Sigmoid colon (tissue), 7 donors: ENCODE measurements at places on chromosomes 5 and 9.

- H3K4me3 ChIP-seq, result peak overlapping the region; percentile 89
- peaks cover 48% of the 10 kb centered on the region for H3K4me1 ChIP-seq
- no peaks in the 10 kb centered on the region for H3K36me3 ChIP-seq
- no peaks in the 10 kb centered on the region for H3K27me3 ChIP-seq
- peak overlapping the region; percentile 98 for H3K27ac ChIP-seq
- DNase-seq, result peak; percentile 88
Measured at GRCh38 chr9:2017331-2018161, 2.4 kb downstream of the SMARCA2 start.

GRCh38 chr9:82736126-82736525, 326.8 kb downstream of the RASEF start:
- DNase-seq, result no peak
- no peak overlapping the region for H3K4me3 ChIP-seq

DNA sequence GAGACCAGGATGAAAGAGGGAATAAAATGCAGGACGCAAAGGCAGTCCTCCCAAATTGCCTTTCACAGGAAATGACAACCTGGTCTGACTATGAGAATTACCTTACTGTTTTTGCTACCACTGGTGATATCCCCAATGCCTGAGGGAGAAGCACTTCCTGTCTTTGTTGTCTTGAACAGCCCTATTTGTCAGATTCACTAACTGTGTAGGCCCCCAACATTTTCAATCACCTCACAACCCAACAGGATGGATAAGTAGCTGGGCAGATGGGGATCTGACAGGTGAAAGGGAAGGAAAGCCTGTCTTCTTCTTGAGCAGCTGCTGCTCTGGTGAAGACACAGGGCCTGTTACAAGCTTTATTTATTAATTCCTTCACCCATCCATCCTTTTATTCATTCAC, 9.7 kb downstream of the ESM1 start:
- no peaks in the 10 kb centered on the region for H3K36me3 ChIP-seq
- no peaks in the 10 kb centered on the region for H3K4me1 ChIP-seq
- H3K27me3 ChIP-seq, result no peaks in the 10 kb centered on the region
- DNase-seq, result no peak
- no peak overlapping the region for H3K4me3 ChIP-seq
- no peak overlapping the region for H3K27ac ChIP-seq

DNA sequence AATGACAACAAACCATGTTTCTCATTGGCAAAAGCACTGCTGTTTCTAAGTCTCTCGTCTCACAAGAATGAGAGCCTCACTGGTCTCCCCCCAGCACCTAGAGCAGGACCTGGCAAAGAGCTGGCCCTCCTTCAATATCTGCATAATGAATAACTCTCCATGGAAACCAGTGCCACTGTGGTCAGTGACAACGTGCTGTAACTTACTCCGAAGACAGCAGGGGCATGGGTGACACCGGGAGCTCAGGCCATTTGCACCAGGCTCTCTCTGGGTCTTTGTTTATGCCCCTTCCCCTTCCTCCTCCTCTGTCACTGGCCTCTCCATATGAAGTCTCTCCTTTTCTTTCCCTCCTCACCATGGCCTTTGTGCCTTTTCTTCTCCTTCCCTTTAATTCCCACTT, 33.3 kb downstream of the TAS2R1 start:
- no peak overlapping the region for H3K4me3 ChIP-seq
- no peaks in the 10 kb centered on the region for H3K36me3 ChIP-seq
- no peaks in the 10 kb centered on the region for H3K27me3 ChIP-seq

GRCh38 chr5:1205255-1206180, 4.1 kb downstream of the SLC6A19 start:
- no peaks in the 10 kb centered on the region for H3K4me1 ChIP-seq
- no peak overlapping the region for H3K27ac ChIP-seq
- peaks cover 3% of the 10 kb centered on the region for H3K27me3 ChIP-seq
- H3K4me3 ChIP-seq, result no peak overlapping the region
- H3K36me3 ChIP-seq, result no peaks in the 10 kb centered on the region
- DNase-seq, result no peak

- H3K36me3 ChIP-seq, result no peaks in the 10 kb centered on the region
- no peaks in the 10 kb centered on the region for H3K4me1 ChIP-seq
- H3K27ac ChIP-seq, result no peak overlapping the region
- no peak for DNase-seq
- H3K4me3 ChIP-seq, result no peak overlapping the region
- H3K27me3 ChIP-seq, result no peaks in the 10 kb centered on the region
Measured at GRCh38 chr9:35954942-35955546, 2.9 kb downstream of the OR2S2 start.

DNA sequence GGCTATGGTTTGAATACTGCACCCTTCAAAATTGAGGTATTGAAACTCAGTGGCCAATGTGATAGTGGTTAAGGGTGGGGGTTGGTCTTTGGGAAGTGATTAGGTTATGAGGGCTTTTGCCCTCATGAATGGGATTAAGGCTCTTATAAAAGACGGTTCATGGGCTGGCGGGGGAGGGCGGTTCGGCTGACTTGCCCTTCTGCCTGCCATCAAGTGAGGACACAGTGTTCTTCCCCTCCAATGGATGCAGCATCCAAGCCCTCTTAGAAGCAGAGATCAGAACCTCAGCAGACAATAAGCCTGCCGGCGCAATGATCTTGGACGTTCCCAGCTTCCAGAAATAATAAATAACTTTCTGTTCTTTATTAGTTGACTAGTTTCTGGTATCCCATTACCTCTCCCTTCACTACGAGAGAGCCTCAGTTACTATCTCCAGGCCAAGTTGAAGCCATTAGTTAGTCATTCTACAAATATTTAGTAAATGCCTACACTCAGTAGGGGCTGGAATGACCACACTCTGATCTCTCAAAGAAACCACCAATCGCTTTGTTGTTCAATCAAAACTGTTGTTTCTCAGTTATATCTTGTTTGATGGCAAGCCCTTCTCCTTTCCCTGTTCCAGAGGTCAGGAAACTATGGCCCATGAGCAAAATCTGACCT, 219.3 kb downstream of the TSSK1B start:
- no peaks in the 10 kb centered on the region for H3K27me3 ChIP-seq
- no peak for DNase-seq
- H3K4me3 ChIP-seq, result no peak overlapping the region
- no peak overlapping the region for H3K27ac ChIP-seq

- H3K27me3 ChIP-seq, result no peaks in the 10 kb centered on the region
- H3K4me1 ChIP-seq, result no peaks in the 10 kb centered on the region
- no peak overlapping the region for H3K27ac ChIP-seq
- no peaks in the 10 kb centered on the region for H3K36me3 ChIP-seq
- no peak for DNase-seq
- no peak overlapping the region for H3K4me3 ChIP-seq
Measured at GRCh38 chr5:150206779-150207115, 16.9 kb downstream of the SLC6A7 start.

DNA sequence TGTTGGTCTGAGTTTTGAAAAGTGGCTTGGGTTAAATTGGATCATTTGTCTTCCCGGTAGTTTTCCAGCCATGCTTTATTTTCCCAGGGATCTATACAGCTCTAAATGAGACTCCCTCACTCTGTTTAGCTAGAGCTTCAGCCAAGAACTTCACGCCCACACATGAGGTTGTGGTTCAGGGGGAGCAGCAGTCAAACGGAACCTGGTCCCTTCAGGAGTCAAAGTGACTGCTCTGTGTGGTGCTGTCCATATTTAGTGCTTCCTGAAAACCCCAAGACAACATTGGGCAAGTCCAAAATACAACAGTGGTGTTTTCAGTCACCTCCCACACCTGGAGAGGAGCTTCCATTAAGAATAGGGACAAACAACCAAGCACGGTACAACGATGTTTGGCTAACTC, 90.5 kb downstream of the ANKH start:
- no peak for DNase-seq
- peaks cover 19% of the 10 kb centered on the region for H3K4me1 ChIP-seq
- H3K27ac ChIP-seq, result no peak overlapping the region
- H3K27me3 ChIP-seq, result no peaks in the 10 kb centered on the region
- H3K36me3 ChIP-seq, result no peaks in the 10 kb centered on the region

DNA sequence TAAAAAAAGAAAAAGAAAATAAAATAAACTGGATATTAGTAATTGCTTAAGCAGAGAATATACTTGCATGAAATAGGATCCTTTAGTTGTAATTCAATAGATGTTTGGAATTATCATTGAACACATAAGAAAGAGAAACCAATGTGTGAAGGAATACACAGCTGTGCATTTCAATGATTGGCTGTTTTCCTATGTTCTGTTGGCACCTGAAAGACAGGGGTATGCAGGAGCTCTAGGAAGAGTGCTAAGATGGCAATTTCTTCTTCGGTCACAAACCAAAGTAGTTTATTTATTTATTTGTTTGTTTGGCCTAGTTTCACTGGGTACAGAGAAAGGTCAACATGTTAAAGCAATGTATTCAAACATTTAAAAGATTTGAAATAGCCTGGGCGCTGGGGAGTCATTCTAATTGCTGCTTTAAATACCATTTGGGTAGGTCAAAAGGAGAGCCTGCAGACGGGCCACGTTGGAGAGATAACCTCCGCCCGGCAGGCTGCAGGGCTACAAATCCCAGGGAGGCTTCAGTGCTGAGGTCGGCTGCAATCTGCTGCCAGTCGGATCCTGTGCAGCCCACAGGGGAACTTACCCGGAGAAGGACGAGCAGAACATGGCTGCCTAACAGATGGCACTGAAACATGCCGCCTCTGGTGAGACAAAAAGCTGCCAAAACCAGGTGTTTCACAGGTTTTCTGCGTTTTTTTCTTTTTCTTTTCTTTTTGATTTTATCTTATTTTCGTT, 154.2 kb upstream of the TYRP1 start:
- no peaks in the 10 kb centered on the region for H3K27me3 ChIP-seq
- no peak overlapping the region for H3K4me3 ChIP-seq
- no peaks in the 10 kb centered on the region for H3K36me3 ChIP-seq
- DNase-seq, result no peak
- H3K27ac ChIP-seq, result no peak overlapping the region

- H3K27me3 ChIP-seq, result peaks cover 9% of the 10 kb centered on the region
- H3K36me3 ChIP-seq, result no peaks in the 10 kb centered on the region
- H3K4me3 ChIP-seq, result peak overlapping the region; percentile 29
- DNase-seq, result no peak
- H3K4me1 ChIP-seq, result peaks cover 23% of the 10 kb centered on the region
Measured at GRCh38 chr5:76083555-76084495, 642 bp downstream of the SV2C start.

DNA sequence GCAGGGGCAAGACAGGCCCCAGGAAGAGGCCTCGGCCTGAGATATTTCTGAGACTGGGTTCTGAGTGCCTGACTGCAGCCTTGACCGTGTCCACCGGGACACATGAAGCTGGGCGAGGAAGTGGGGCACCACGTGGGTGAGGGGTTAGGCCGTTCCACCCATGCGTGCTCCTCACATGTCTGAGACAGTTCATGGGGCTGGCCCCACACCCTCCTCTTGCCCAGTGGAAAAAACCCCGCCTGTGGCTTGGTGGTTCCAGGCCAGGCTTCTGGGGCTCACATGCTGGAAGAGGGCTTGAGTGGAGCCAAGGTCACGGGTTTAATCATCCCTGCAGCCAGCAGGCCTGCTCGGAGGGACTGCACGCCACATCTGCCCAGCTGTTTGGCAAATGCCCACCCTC, 11.4 kb downstream of the HMCN2 start:
- H3K36me3 ChIP-seq, result no peaks in the 10 kb centered on the region
- no peaks in the 10 kb centered on the region for H3K27me3 ChIP-seq
- no peaks in the 10 kb centered on the region for H3K4me1 ChIP-seq

DNA sequence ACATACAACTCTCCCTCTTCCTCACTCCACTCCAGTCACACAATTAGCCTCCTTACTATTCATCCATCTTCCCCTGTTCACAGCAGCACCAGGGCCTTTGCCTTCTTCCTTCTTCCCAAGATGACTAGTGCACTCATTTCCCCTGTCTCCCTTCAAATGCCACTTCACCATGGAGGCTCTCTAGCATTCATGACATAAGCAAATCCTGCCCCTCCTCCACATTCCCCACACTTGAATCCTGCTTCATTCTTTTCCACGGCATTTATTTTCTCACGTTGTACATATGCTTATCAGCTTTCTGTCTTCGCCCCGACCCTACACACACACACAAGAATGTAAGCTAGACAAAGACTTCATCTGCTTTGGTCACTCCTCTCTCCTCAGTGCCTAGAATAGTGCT, 133.3 kb downstream of the CDK5RAP2 start:
- no peak for DNase-seq
- H3K27me3 ChIP-seq, result no peaks in the 10 kb centered on the region
- no peak overlapping the region for H3K4me3 ChIP-seq
- H3K4me1 ChIP-seq, result peaks cover 10% of the 10 kb centered on the region

DNA sequence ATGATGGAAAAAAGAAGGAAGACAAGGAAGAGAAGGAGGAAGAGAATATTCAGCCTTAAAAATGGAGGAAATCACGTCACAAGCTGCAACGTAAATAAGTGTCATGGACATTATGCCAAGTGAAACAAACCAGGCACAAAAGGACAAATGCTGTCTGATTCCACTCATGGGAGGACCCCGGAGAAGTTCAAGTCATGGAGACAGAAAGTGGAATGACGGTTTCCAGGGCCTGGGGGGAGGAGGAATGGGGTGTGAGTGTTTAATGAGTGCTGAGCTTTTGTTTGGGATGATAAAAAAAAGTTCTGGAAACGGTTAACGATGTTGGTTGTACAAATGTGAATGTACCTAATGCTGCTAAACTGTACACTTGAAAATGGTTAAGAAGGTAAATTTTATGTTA, 439.5 kb downstream of the GADD45G start:
- H3K4me1 ChIP-seq, result no peaks in the 10 kb centered on the region
- no peaks in the 10 kb centered on the region for H3K36me3 ChIP-seq
- H3K27ac ChIP-seq, result no peak overlapping the region
- H3K27me3 ChIP-seq, result no peaks in the 10 kb centered on the region

DNA sequence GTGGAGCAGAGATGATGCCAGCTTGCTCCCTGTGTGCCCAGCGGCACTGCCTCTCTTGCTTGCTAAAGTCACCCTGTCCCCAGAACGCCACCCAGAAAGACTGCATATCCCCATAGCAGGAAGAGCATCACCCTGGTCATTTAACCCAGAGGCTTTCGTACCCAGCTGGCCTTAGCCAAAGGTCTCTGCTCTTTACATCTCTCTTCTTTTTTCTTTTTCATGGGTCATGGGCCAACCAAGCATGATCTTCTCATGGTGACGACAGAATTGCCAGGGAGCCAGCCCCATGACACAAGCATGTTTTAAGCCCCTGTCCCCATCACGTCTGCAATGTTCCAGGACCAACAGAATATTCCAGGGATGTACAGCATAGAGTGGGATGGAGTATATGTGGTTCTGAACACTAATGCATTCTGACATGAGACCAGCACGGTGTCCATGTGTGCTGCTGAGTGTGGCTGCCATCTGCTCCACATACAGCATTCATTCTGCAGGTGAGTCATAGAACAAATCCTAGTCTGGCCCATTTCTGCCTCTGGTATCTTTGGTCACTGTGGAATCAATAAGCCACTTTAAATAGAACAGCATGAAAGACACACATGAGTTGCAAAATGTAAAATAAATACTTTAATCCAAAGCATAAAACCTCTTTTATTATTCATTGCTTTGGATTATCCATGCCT, 203.0 kb downstream of the MED10 start:
- DNase-seq, result no peak
- no peak overlapping the region for H3K4me3 ChIP-seq
- H3K27ac ChIP-seq, result no peak overlapping the region
- H3K27me3 ChIP-seq, result no peaks in the 10 kb centered on the region
- H3K36me3 ChIP-seq, result no peaks in the 10 kb centered on the region
